ENCODE measurements at places on chromosomes 12 and 14.

GRCh38 chr12:13093848-13094220, 9.6 kb downstream of the GSG1 start:
- H3K36me3 ChIP-seq, result no peaks in the 10 kb centered on the region
- H3K4me3 ChIP-seq, result no peak overlapping the region
- no peak for DNase-seq
- H3K27me3 ChIP-seq, result no peaks in the 10 kb centered on the region
- H3K27ac ChIP-seq, result no peak overlapping the region

DNA sequence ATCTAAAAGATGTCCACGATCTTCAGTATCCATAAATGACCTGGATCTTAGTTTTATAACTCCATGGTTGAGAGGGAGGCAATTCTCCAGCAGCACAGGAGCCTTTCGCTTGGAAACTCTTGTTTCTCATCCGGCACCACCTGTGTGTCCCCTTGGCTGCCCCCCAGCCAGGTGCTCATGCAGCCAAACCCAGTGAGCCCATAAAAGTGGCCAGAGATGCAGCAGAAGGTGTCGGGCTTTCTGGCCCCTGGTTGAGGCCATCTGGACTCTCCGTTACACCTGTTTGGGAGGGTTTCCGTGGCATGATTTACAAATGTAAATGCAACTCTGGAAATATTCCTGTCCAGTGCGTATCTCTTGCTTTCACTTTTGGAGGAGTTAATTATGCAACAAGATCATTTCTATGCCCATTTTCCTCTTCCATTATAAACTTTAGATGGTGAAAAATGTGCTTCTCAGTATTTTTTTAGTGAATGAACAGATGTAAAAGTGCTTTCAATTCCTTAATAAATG, 291.1 kb downstream of the DIO2 start:
- H3K27ac ChIP-seq, result no peak overlapping the region
- no peaks in the 10 kb centered on the region for H3K4me1 ChIP-seq
- no peaks in the 10 kb centered on the region for H3K27me3 ChIP-seq
- no peaks in the 10 kb centered on the region for H3K36me3 ChIP-seq
- DNase-seq, result no peak
- no peak overlapping the region for H3K4me3 ChIP-seq

DNA sequence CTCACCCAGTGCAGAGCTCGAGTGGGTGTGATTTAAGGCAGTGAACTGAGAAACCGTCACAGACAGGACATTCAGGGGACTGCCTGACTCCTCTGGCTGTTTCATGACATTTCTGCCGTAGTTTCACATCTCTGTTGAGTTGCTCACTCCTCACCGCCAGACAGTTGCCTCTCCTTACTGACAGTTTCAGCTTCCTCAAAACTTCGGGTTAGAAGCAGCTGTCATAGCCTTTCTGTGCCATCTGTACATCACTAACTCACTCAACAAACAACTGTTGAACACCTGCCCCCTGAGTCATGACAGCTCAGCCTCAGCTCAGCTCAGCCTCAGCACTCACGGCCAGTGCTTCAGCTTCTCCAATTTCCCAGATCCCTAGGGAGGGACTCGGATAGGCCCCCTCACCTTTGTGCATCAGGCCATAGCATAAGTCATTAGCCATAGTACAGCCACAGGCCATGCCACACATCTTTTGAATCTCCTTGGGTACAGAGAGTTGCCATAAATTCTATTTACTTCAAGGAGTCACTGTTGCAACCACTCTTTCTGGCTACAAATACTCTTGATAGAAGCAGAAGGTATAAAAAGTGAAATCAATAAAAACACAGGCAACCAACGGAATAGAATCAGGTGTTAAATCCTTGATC, 6.2 kb upstream of the SLC15A4 start:
- H3K4me3 ChIP-seq, result no peak overlapping the region
- H3K36me3 ChIP-seq, result peaks cover 4% of the 10 kb centered on the region
- H3K27ac ChIP-seq, result peak overlapping the region; percentile 73
- H3K27me3 ChIP-seq, result peaks cover 11% of the 10 kb centered on the region
- DNase-seq, result peak; percentile 15

DNA sequence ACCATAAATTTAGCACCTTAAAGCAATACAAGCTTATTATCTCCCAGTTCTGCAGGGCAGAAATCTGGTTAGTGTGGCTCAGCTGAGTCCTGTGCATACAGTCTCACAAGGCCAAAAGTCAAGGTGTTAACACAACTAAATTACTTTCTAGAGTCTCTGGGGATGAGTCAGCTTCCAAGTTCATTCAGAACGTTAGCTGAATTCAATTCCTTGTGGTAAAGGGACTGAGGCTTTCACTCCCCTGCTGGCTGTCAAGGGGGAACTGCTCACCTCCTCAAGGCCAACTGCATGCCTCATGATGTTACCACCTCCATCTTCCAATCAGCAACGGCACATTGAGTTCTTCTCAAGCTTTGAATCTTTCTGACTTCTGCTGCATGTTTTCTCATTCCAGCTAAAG, 27.6 kb downstream of the EML5 start:
- no peak overlapping the region for H3K27ac ChIP-seq
- no peaks in the 10 kb centered on the region for H3K4me1 ChIP-seq
- peaks cover 50% of the 10 kb centered on the region for H3K36me3 ChIP-seq
- no peak overlapping the region for H3K4me3 ChIP-seq
- DNase-seq, result no peak

DNA sequence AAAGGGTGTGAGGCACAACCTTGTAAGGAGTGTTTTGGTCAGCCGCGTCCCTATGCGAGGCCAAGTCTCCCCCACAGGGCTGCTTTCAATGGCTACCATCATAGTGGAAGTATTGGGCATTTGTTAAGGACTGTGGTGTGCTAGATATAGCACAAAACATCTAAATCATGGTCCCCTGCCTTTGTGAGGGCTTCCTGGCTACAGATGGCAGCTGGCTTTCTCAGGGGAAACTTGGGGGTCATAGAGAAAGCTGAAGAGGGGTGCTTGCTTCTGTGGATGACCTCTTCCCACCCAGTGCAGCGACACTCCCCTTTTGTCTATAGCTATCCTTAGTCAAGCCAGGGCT, 315.8 kb downstream of the ZFP36L1 start:
- H3K27me3 ChIP-seq, result no peaks in the 10 kb centered on the region
- H3K4me1 ChIP-seq, result peaks cover 19% of the 10 kb centered on the region
- no peak for DNase-seq

DNA sequence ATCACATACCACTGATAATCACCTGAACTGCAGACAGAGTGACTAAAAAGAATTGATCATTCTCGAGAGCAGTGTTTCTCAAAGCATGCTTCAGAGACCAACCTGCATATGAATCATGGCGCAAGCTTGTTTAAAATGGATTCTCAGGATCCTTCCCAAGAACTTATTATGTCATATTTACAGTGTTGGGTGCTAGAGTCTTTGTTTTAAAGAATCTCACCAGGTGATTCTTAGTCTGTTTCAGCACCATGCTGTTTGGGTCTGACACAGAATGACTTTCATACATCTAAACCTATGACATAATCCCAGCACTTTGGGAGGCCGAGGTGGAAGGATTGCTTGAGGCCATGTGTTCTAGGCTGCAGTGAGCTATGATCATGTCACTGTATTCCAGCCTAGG, 31.3 kb upstream of the SSPN start:
- DNase-seq, result no peak
- no peaks in the 10 kb centered on the region for H3K36me3 ChIP-seq
- no peaks in the 10 kb centered on the region for H3K4me1 ChIP-seq
- H3K27ac ChIP-seq, result no peak overlapping the region
- H3K27me3 ChIP-seq, result peaks cover 18% of the 10 kb centered on the region

GRCh38 chr12:118981285-118982211, at the start of gene SRRM4:
TSS of gene SRRM4 (plus strand) at chr12:118981541. CDS start at chr12:118981883, 342 bp downstream.
- H3K4me1 ChIP-seq, result no peaks in the 10 kb centered on the region
- no peak within 1 kb of the TSS for H3K4me3 ChIP-seq
- DNase-seq, result no peak
- H3K27ac ChIP-seq, result no peak within 1 kb of the TSS
- H3K36me3 ChIP-seq, result no peaks in the 10 kb centered on the region

- H3K27ac ChIP-seq, result no peak overlapping the region
- peaks cover 2% of the 10 kb centered on the region for H3K36me3 ChIP-seq
- H3K4me1 ChIP-seq, result peaks cover 20% of the 10 kb centered on the region
- no peak for DNase-seq
- no peak overlapping the region for H3K4me3 ChIP-seq
Observed at GRCh38 chr14:85532374-85533022, 2.6 kb downstream of the FLRT2 start.

GRCh38 chr14:101062601-101063000, 159.1 kb upstream of the RTL1 start:
- H3K36me3 ChIP-seq, result no peaks in the 10 kb centered on the region
- no peak for DNase-seq
- no peaks in the 10 kb centered on the region for H3K27me3 ChIP-seq
- no peak overlapping the region for H3K4me3 ChIP-seq
- no peak overlapping the region for H3K27ac ChIP-seq
- no peaks in the 10 kb centered on the region for H3K4me1 ChIP-seq

GRCh38 chr12:71900091-71900490, 38.6 kb upstream of the TPH2 start:
- H3K27me3 ChIP-seq, result no peaks in the 10 kb centered on the region
- H3K4me1 ChIP-seq, result peaks cover 9% of the 10 kb centered on the region
- H3K4me3 ChIP-seq, result no peak overlapping the region
- H3K27ac ChIP-seq, result no peak overlapping the region
- H3K36me3 ChIP-seq, result peaks cover 47% of the 10 kb centered on the region
- DNase-seq, result no peak

GRCh38 chr12:112815589-112816321, 24.2 kb downstream of the RPH3A start:
- H3K36me3 ChIP-seq, result no peaks in the 10 kb centered on the region
- H3K4me1 ChIP-seq, result no peaks in the 10 kb centered on the region
- H3K4me3 ChIP-seq, result no peak overlapping the region
- DNase-seq, result no peak

- peaks cover 5% of the 10 kb centered on the region for H3K4me1 ChIP-seq
- DNase-seq, result peak; percentile 82
- H3K4me3 ChIP-seq, result no peak overlapping the region
Observed at GRCh38 chr14:99320105-99320572, 48.1 kb upstream of the BCL11B start.

- H3K27me3 ChIP-seq, result no peaks in the 10 kb centered on the region
- DNase-seq, result no peak
- H3K27ac ChIP-seq, result no peak overlapping the region
- no peak overlapping the region for H3K4me3 ChIP-seq
Observed at GRCh38 chr14:23544511-23545447, 6.8 kb downstream of the ZFHX2 start.

DNA sequence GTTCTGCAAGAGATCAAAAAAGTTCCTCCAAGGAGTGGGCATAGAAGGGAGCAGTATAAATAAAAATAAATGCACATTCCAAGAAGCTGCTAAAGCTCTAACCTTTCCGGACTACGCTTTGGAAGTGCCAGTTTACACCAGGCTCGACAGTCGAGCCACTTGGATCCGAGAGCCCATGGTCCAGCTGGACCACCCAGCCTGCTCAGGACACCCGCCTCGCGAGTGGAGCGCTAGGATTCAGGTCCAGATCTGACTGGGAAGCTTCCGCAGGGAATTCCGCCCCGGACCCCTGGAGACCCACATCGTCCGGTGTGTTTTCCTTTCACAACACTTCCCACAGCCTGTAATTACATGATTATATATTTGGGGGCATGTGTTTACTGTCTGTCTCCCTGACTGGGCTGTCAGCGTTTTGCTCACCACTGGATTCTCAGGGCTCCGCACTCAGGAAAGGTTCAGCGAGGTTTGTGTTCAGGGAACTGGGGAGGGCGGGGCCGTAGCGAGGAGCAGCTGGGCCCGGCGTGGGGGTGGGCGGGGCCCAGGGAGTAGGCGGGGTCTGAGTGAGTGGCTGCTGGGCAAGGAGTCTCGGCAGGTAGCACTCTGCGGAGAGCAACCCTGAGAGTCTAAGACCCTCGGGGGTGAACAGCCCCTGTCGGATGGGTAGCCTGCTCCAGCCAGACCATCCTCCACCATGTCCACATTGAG, 52.3 kb upstream of the TMEM263 start:
- peaks cover 53% of the 10 kb centered on the region for H3K27me3 ChIP-seq
- no peak overlapping the region for H3K27ac ChIP-seq
- H3K4me1 ChIP-seq, result peaks cover 2% of the 10 kb centered on the region

GRCh38 chr12:115598871-115599811, 678.4 kb downstream of the MED13L start:
- H3K27ac ChIP-seq, result no peak overlapping the region
- H3K36me3 ChIP-seq, result no peaks in the 10 kb centered on the region
- DNase-seq, result no peak
- no peaks in the 10 kb centered on the region for H3K4me1 ChIP-seq
- H3K27me3 ChIP-seq, result peaks cover 42% of the 10 kb centered on the region

DNA sequence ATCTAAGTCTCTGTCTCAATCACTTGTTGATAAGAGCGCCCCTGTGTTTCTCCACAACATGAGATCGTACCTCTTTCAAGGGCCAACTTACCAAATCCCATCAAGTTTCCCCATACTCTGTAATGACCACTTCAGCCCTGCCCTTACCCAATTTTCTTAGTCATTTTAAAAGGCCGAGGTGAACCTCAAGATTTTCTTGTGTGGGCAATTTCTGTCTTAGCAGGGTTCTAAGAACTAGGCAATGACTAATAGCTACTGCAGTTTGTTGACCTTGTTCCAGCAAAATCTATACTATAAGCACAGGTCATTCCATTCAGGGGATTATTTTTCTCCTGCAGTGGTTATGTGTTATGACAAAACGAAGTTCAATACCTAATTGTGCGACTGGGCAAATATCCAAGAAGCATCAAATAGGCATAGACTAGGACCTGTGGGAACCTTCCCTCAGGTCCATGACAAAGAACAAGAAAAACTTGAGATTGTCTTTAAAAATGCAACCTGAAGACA, 359.8 kb downstream of the PCNX1 start:
- H3K4me3 ChIP-seq, result no peak overlapping the region
- peaks cover 20% of the 10 kb centered on the region for H3K36me3 ChIP-seq
- H3K27me3 ChIP-seq, result peaks cover 3% of the 10 kb centered on the region
- peaks cover 15% of the 10 kb centered on the region for H3K4me1 ChIP-seq

DNA sequence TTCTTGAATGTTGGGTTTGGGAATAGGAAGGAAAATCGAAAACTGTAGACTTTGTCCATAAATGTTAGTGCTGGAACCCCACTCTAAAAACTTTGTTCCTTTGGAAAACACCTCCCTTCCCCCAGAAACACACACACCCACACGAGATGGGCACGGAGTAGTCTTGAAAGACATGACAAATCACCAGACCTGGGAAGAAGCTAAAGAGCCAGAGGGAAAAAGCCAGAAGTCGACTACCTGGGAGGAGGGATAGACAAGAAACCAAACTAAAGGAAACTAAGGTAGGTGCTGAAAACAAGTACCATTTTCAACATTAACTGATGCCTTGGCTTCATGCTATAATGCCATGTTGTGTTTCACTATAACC, 925 bp upstream of the NANOG start:
- H3K36me3 ChIP-seq, result no peaks in the 10 kb centered on the region
- no peak for DNase-seq
- no peak overlapping the region for H3K27ac ChIP-seq
- H3K4me1 ChIP-seq, result no peaks in the 10 kb centered on the region
- peaks cover 10% of the 10 kb centered on the region for H3K27me3 ChIP-seq
- H3K4me3 ChIP-seq, result no peak overlapping the region
